ENCODE measurements at places on chromosomes 2 and 18.

DNA sequence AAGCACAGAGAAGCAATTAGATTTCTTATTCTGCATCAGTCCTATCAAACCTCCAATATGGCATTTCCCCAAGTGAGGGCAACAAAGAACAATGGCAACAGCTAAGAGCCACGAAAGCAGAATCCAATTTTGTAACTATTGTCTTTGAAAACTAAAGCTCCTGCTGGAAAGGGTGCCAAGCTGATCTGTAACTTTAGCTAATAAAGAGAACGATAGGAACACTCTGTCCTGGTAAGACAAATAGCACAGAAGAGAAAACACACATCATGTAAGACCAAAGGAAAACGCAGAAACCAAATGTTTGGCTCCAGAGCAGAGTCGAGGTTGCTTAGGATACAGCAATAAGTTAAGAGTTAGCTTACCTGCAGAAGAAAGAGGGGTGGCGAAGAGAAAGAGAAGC is 160.5 kb downstream of the STK39 start:
- no peak for DNase-seq

DNA sequence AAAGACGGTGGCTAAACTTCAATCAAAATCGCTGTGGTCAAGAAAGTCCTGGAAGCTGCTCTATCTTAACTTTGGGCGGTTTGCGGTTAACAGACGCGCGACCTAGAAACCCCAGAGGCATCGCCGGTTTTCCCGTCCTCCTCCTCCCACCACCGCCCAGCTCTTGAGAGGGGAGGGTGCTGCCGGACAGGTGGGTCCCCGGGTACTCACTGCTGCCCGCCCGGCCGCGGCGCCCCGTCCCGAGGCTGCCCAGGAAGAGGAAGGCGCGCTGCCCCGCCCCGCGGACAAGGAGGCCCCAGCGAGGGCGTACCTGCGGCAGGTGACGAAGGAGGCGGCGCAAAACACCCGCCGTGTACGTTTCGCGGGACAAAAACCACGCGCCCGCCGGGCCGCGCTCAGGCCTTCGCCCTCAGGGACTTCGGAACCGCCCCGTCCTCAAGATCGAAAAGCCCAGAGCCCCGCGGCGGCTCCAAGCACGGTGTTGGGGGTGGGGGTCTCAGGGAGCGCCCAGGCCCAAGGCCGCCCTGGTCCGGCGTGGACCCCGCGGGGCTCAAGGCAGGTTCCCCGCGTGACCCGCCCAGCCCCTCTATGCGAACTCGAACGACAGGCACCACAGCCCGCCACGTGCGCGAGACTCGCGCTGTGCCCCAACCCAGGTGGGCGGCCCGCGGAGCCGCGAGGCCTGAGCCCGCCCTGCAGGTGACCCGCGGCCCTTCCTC is at the start of gene SH3YL1:
Gene SH3YL1 (minus strand): TSS at position 259 of the 719 bp plus-strand sequence. CDS start 48 bp downstream, at position 211.
- no peak for DNase-seq

GRCh38 chr2:15967415-15968279 is 27.3 kb downstream of the MYCN start:
- DNase-seq: no peak

GRCh38 chr2:152555048-152555447 is 162.2 kb downstream of the PRPF40A start:
- no peak for DNase-seq

DNA sequence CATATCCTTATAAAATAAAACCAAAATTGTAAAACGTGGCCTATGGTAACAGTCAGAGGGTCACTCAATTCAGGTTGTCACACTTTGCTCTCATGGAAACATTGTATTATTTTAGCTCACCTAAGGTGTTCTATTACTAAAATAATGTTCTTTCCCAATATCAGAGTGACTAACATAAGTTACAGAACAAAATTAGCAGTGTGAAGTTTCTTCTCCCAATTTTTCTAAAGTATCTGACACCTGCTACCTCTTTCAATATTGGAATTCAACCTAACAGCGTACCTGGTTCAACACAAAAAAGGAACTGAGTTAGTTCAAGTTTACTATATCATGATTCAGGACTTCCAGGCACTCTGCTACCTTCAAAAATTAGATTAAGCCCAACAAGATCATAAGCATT is 190.4 kb downstream of the ZEB2 start:
- DNase-seq: no peak

- no peak for DNase-seq
Observed at GRCh38 chr2:130785466-130786055, 30.2 kb downstream of the AMER3 start.

- DNase-seq: no peak
Observed at GRCh38 chr2:47161475-47161874, 6.4 kb upstream of the STPG4 start.

GRCh38 chr2:186031229-186031628 is 292.6 kb downstream of the FSIP2 start:
- no peak for DNase-seq

DNA sequence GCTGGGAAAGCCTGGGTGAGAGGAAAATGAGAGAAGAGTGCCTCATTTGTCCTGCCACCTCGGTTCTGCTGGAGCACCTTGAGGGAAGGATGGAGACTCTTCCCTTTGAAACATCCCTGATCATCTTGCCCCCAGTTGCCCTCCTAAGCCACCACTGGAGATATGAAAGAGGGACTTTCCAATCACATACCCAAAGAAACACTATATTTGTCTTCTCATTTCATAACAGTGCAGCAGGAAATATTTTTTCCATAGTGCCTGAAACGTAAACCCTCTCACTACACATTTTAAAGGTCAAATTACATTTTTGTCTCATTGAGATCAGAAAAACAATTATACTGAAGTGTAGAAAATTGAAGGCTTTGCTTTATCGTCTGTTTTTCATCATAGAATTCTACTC is 63.3 kb downstream of the KCTD18 start:
- no peak for DNase-seq

GRCh38 chr2:148971547-148971946 is 67.0 kb upstream of the LYPD6B start:
- DNase-seq: no peak

- DNase-seq: no peak
Observed at GRCh38 chr2:37902991-37903390, 22.1 kb upstream of the RMDN2 start.

- no peak for DNase-seq
Observed at GRCh38 chr18:76489081-76489480, 6.0 kb downstream of the ZNF516 start.

Data from NCI-H748 treated with DMSO at 0.1 percent for 48 hours (cell line).